Suppressor macrophage (primary cell): ENCODE measurements at places on chromosomes 11 and 22.

GRCh38 chr22:37267135-37267587, 15.1 kb upstream of the CYTH4 start:
- peak; percentile 51 for DNase-seq

DNA sequence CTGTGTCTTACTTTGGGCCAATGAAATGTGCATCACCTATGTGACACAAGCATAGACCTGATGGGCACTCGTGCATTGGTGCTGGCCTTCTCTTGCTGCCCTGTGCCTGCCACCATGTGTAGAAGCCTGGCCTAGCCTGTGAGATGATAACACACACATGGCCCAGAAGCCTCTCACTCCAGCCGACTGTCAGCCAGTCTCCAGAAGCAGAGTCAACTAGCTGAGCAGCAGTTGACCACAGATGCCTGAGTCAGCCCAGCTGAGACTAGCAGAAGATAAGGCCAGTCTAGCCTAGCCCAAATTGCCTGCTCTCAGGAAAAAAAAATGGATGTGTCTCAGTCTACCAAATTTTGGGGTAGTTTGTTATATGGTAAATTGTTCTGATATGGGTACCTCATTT, 46.2 kb downstream of the CSNK2A3 start:
- DNase-seq: no peak

- no peak for DNase-seq
These were observed 24.7 kb downstream of the PLEKHA7 start for GRCh38 chr11:16989554-16989953.

- DNase-seq: no peak
These were observed 327.5 kb downstream of the TBC1D22A start for GRCh38 chr22:47089796-47090460.

DNA sequence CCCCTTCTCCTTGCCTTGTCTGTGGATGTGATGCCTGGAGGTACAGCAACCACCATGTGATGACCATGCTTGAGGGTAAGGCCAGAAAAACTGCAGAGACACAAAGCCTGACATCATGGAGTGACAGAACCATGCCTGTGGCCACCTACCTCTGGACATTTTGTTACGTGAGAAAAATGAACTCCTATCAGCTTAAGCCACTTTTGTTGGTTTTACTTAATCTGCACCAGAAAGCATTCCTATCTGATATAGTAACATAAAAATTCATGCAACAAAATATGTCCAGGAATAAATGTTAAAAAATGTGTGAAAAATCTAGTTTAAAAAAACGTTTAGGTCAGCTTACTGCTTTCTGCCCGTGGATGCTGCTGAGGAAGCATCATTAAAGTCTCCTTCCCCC, 42.6 kb upstream of the P4HA3 start:
- no peak for DNase-seq
